ENCODE measurements at places on chromosomes 12 and 14.

DNA sequence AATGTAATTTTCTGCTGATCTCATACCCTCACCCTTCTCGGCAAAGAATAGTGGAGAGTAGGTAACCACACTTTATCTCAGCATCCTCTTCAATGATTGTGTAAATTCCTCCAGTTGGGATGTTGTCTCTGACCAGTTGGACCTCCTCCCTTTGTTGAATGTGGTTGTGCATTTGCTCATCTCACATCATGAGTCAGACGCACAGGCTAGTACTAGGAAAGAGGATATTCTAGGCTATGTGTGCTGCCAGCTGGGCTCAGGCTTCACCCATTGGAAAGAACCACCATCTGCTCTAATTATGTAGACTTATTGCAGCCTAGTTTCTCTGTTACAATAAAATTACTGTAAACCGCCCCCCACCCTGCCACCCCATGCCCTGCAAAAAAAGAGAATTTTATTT, 90.3 kb downstream of the LMO3 start:
- DNase-seq = no peak

- DNase-seq = no peak
Observed at GRCh38 chr12:13595536-13596443, 385.6 kb downstream of the GRIN2B start.

DNA sequence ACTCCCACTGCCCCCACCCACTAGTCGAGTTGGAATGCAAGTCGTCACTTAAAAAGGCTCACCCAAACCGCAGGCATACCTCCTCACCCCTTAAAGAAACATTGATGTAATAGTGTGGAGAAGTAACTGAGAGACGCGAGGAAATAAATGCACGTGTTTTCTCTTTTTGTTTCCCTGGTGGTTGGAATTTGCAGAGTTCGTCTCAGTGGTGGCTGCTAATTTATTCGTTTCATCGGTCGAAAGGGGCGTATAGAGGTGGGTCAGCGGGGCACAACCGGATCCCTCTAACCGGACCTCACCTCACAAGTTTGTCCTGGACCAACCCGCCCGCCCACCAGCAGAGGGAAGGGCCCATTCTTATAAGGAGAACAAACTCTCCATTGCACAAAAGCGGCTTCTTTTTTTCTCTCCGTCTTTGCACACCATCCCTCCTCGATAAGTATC, 5.0 kb upstream of the NPAS3 start:
- no peak for DNase-seq

GRCh38 chr14:99426813-99427346, 53.8 kb downstream of the SETD3 start:
- DNase-seq = no peak

DNA sequence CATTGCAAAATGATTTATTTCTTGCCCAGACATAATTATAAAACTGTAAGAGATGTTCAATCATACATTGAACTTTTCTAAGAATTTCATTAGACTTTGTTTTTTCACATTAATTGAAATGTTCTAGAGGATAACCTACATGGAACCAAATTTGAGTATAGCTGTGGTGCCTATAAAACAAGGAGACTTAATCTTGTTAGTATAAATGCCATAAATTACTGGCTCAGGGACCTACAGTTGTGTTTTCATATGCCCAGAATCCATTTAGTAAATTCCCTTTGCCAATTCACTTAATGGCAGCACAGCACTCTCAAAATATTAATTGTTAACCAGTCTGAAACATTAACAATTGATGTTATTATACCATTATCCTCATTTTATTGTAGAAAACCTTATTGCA, 488.5 kb downstream of the NELL2 start:
- DNase-seq = no peak

- no peak for DNase-seq
Observed at GRCh38 chr12:130514149-130514551, 176.5 kb downstream of the PIWIL1 start.

GRCh38 chr12:101327051-101327450, 47.1 kb downstream of the UTP20 start:
- DNase-seq = no peak

- no peak for DNase-seq
Observed at GRCh38 chr14:61652526-61653262, 42.6 kb upstream of the HIF1A start.

All from GM19239 (cell line).